ENCODE measurements at places on chromosomes 1 and 21.

DNA sequence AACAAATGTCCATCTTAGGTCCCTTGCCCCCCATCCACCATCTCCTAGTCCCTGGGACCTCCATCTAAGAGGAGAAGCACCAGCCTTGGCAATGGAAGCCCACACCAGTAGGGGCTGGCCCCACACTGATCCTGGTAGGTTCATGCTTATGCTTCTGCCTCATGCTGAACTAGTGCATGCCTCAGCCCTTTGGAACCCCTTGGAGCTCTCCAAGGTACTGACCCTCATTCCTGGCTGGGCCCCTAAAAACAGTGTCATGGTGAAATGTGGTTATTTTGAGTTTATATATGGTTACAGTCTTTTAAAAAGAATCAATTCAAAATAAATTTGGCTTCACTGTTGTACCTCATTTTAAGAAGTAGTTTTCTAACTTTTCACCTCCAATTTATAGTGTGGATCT is 108.3 kb downstream of the HIVEP3 start:
- DNase-seq: peak; percentile 35

- no peak for DNase-seq
These were observed 23.4 kb downstream of the SPSB1 start for GRCh38 chr1:9316080-9316444.

DNA sequence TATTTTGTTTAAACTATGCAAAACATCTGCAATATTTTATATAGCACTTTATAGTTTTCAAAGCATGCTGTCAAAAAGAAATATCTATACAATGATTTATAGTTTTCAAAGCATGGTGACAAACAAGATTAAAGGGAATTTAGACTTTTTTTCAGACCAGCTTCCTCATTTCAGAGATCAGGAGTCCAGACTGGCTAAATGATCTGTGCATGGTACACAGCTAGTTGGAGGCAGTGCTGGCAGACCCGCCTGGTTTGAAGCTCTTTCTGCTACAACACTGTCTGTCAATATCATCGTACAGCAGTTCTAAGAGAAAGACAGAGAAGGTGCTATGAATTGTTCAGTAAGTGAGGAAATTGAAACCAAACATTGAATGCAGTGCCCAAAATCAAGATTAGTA is 479.0 kb downstream of the PTBP2 start:
- no peak for DNase-seq

DNA sequence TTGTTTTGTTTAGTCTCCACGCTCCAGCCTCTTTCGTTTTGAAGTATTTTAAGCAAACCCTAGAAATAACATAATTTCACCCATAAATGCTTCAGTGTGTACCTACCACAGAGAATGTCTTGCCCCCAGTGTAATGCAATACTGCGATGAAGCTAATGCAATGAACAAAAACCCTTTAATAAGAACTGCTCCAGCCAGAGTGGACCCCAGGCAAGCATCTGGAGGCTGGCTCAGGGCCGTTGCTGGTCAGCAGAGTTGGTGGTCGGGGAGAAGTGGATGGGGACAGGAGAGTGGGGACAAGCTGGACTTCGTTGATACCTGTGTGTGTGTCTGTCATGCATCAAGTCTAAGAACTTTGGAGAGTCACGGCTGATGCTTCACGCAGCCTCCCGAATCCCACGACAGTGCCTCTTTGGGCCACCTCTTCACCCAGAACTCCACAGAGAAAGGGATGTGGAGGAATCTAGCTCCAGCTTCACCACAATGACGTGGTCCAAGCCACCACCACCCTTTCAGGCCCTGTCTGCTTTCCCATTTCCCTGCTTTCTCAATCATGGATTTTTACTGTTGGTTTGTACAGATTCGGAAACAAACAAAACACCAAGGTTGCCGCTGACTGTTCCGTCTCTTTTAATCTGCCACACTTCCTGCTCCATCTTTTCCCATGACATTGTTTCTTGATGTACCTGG is 108.6 kb upstream of the ERRFI1 start:
- DNase-seq: no peak

DNA sequence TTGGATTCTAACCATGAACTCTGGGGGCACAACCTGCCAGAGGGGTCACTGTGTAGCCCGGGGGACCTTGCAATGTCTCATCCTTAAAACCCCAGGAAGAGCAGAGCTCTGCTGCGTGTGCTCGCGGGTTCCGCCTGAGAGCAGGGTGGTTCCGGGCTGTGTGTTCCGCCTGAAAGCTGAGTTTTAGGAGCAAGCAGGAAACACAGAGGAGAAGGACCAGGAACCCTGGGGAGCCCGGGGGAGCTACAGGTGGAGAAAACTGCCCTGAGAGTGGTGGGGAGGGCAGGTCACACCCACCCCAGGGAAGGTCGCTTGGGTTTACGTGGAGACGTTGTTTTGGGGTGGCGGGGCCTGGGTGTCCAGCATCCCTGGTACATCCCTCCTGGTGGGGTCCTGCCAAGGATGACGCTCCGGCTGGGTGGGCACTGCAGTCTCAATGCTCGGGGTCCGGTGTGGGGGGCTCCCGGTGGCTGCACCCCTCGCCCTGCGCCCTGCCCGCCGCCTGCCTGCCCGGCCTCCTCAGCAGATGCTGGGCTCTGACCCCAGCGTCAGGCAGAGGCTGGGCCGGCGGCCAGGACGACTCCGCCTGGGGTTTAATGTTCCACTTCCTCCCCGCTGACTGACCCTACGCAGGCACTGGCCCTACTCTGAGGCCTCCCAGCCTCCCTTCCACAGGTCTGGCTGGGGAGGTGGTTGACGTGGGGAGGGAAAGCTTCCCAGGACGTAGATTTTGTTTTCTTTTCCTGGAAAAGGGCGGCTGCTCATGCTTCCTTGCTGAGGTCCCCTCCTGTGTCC is 17.3 kb upstream of the C1orf159 start:
- no peak for DNase-seq

DNA sequence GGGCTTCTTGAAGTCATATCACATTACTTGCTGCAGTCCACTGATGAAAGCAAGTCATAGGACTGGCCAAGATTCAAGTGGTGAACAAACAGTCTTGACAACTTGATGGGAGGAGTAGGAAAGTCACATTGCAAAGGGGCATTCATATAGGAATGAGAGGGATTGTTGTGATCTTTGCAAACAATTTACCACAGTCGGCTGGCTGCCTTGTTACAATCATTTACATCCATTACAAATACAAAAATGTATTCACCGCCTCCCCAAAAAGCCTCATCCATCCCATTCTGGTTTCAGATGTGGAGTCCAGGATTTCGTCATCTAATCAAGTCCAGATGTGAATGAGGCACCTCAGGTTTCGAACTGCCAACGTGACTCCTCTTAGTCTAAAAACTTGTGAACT is 26.8 kb downstream of the GORAB start:
- DNase-seq: no peak

DNA sequence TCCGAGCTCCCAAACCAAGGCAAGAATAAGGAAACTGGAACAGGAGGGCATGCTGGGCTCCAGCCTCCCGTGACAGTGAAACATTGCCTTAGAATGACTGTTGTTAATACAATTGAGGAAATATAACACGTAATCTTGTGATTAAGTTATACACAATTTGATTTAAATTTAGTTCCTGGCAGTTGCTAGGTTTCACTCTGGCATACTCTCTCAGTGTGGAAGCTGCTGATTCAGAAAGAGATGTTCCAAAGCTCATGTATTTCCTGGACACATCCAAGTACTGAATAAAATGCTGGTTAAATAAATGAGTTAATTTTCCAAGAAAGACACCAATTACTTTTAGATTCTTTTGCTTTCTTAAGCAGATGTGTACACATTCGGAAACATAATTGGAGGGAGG is 176.1 kb downstream of the GRIK1 start:
- no peak for DNase-seq

DNA sequence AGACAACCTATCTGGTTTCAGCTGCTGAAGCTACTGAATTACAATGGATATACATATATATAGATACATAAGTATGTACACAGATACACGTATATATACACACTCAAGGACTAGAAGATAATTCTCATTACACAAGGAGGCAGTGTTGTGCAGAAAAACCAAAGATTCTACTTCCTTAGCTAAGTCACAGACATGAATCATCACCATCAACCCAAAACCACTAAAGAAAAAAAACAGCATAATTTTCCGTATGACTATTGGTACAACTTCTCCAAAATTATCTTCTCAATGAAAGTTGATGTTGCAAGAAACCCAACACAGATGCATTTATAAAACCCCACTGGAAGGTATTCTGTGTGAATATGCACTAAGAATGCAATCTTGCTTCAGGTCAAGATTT is 36.8 kb upstream of the RPF1 start:
- DNase-seq: peak; percentile 89

DNA sequence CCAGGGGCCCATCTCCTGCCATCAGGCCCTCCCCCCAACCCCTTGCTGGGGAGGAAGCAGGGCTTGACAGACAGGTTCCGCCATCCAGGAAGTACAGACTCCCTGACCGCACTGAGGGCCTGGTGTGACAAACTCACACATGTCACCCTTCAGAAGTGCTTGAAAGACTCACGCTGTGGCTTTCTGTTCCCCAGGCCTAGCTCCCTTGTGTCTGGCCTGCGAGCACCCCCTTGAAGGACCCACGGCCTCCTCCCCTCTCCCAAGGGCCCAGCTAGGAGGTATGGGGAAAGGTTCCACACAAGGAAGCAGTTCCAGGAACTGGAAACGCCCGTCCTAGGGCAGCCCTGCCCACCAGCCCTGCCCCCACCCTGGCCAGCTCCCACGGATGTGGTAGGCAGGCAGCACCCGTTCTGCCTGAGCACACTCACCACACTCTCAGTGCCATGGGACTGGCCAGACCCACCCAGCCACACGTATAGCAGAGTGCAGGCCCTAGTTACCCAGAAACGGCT is 26.7 kb downstream of the SLC2A1 start:
- DNase-seq: peak; percentile 88

DNA sequence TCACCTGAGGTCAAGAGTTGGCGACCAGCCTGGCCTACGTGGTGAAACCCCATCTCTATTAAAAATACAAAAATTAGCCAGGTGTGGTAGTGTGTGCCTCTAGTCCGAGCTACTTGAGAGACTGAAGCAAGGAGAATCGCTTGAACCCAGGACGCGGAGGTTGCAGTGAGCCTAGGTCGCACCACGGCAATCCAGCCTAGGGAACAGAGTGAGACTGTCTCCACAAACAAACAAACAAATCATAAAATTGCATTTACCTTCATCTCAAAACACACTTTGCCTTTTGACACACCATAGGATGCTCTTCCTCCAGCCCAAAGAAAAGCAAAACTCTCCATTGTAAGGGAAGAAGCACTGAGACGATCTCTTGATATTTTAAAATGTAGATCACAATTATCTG is 4.3 kb downstream of the HNRNPU start:
- DNase-seq: no peak

- no peak for DNase-seq
These were observed 113.8 kb downstream of the RRAGC start for GRCh38 chr1:38745476-38746401.

- no peak for DNase-seq
These were observed 106.7 kb downstream of the MIS18A start for GRCh38 chr21:32172106-32172505.

DNA sequence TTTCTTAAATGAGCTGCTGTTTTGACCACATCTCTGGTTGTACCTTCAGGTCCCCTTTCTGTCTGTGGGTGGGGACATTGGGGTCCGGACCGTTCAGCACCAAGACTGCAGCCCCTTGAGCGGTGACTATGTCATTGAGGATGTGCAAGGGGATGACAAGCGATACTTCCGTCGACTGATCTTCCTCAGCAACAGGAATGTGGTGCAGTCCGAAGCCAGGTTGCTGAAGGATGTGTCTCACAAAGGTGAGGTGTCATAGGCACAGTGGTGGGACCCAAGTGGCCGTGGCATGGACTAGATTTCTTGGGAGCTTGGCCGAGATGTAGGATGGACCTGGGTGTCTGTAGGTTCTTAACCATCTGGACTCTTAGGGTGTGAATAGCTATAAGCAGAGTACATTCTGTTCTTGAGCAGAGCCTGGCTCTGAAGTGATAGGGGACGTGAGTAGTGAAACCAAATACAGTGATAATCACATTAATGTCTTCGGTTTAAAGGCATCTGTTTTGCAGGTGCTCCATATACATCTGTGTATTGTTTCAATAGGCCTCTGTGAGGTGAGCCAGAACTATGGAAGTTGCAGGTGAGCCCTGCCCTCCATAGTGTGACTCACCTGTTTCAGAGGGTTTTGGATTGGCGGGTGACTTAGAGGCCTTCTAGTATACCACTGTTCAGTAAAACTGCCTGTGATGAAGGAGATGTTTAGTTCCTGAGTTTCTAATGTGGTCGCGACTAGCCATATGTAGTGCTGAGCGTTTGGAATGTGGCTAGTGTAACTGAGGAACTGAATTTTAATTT is 6.4 kb downstream of the METTL13 start:
- no peak for DNase-seq

- no peak for DNase-seq
These were observed 235.0 kb upstream of the FGGY start for GRCh38 chr1:59061876-59062275.

DNA sequence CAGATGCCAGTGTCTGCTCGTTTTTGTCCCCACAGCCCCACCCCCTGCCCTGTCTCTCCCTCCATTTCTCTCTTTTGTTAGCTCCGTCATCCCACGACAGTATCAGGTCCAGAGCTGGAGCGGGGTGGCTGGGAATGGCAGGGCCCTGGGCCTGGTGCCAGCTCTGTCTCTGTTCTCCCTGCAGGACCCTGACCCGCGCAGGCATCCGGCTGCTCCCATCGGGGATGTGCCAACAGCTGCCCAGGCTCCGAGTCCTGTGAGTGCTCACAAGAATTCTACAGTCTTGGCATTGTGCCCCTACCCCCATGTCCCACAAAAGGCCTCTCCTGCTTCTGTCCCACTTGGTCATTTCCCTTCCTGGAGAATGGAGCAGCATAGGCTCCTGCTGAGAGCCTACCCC is 37.4 kb downstream of the UBE2T start:
- no peak for DNase-seq
